Activated T-helper 1 cell treated with anti-CD3 and anti-CD28 coated beads, Interleukin-2, amount 50 U/mL, for 16 hours (primary cell): ENCODE measurements at places on chromosomes 3 and 15.

GRCh38 chr3:16802389-16802788 lies 82.4 kb upstream of the PLCL2 start:
- DNase-seq, result no peak

- DNase-seq, result no peak
These were observed 49.4 kb upstream of the LCTL start for GRCh38 chr15:66614951-66615760.

- no peak for DNase-seq
These were observed 26.9 kb upstream of the MYO1E start for GRCh38 chr15:59399465-59400102.

- DNase-seq, result no peak
These were observed 60.5 kb downstream of the GLDN start for GRCh38 chr15:51401872-51402517.

- no peak for DNase-seq
These were observed 71.5 kb downstream of the RAD18 start for GRCh38 chr3:8891774-8892173.

DNA sequence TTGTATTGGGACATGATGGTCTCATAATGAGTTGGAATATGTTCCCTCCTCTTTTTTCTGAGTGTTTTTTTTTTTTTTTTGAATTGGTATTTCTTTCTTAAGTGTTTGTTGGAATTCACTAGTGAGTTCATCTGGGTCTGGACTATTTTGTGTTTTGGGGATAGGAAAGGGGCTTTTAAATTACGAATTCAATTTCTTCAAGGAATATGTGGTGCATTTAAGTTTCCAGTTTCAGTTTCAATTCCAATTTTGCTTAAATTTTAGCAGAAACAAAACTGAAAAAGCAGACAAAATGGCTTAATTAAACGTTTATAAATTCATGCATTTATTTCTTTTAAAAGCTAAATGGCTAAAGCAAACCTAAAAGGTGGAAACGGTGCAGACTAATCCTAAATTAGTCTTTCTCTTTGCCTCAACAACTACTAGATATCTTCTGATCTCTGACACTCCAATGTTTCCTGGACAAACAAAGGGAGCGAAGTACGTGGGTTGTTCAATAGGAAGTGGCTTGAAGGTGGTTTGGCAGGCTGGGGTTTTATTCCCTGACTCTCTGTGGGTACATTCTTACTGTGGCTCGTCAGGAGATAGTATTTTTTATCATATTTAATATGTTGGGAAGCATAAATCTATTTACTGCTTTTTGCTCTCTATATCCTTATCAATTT lies 50.0 kb upstream of the CORO2B start:
- no peak for DNase-seq

DNA sequence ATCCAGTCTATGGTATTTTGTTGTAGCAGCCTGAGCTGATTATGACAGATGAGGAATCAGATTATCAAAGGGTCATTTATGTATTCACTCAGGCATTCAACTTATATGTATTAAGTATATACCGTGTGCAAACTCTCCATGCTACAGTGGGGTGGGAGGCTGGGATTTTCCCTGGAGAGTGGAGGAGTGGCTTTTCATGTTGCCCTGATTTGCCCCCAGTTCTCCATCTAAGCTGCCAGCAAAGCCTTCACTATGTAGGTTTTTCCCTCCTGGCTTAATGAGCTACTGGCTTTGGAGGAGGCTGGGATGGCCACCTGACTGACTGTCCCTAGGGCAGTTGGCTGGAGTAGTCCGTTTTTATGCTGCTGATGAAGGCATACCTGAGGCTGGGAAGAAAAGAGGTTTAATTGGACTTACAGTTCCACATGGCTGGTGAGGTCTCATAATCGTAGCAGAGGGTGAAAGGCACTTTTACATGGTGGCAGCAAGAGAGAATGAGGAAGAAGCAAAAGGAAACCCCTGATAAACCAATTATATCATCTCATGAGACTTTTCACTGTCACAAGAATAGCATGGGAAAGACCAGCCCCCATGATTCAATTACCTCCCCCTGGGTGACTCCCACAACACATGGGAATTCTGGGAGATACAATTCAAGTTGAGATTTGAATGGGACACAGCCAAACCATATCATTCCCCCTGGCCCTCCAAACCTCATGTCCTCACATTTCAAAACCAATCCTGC lies 253.9 kb downstream of the RPLP1 start:
- DNase-seq, result no peak

DNA sequence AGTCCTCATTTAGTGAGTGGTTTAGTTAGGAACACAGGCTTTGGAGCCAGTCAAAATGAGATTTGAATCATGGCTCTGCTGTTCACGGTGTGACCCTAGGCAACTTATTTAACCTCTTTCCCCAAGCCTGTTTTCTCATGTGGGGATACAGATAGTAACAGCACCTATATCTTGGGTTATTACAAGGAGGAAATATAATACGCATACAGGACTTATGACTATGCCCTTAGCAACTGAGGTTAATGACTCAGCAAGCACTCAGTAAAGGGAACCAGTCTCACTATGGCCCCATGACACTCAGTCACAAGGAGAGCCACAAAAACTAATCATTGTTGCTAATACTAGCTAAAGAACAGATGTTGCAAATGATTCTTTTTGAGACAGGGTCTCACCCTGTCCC lies 45.9 kb downstream of the SUMF1 start:
- DNase-seq, result no peak

DNA sequence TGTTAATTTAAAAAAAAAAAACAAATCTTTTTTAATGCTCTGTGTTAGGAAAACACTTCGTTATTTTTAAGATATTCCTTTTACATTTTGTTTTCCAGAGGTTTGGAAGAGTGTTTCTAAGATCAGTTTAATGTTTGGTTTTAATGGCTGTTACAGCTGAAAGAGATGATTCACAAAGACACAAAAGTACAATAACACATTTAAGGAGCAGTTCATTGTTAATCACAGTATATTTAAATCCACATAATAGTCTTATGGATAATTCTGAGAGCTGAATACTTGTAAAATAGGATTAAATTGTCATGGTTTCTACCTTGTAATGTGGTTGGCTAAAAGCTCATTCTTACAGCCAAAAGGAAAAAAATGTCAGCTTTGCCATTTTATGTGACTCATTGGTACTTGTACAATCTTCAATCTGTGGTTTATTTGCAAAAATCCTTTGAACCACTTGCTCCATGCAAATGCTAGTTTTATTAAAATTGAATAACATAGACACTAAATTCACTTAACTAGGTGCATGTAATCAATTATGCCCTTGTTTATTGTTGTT lies 426.4 kb downstream of the NLGN1 start:
- no peak for DNase-seq

GRCh38 chr3:114553949-114554593 lies 260.2 kb downstream of the TIGIT start:
- no peak for DNase-seq

DNA sequence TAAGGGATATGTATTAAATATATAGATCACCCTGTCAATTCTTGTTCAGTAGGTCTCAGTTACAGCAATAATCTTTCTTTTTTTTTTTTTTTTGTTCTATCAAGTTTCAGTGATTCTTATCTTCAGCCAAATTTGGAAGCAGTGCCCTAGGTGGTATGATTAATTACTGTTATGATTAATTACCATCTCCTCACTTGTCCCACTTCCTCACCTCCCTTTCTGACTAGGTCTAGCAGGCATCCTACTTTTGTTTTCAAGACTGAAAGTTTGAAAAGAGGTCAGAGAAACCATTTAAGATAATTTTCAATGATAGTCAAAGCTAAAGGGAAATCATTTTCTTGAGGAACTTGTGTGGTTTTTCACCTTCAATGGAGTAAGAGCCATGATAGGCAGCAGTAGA lies 144.0 kb upstream of the CNTN4 start:
- no peak for DNase-seq

- no peak for DNase-seq
These were observed 941 bp downstream of the ZBED2 start for GRCh38 chr3:111594205-111594604.

- DNase-seq, result no peak
These were observed 423.2 kb downstream of the EPHB1 start for GRCh38 chr3:135218304-135218703.

GRCh38 chr3:127714125-127714571 lies 41.4 kb downstream of the ABTB1 start:
- DNase-seq, result no peak

- DNase-seq, result no peak
These were observed 6.4 kb downstream of the WDR73 start for GRCh38 chr15:84647726-84648125.

DNA sequence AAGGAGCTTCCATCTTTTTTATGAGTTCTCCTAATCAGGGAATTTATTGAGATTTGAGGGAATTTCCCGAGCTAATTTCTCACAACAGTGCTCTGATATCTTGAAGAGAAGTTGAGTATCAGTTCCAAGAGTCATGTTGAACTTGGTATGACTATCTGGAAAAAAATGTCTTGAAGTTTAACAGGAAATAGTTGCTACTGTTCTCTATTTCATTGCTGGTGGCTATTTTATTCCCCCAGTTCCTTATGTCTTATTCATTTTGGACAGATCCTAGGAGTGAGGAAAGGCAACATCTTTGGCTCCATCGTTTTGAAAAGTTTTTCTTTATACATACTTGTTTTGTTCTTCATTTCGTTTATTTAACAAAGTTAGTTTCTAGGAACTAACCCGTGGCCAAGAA lies 307.8 kb upstream of the AGTR1 start:
- no peak for DNase-seq

- no peak for DNase-seq
These were observed 33.0 kb downstream of the PAQR9 start for GRCh38 chr3:142930463-142930862.

- DNase-seq, result no peak
These were observed 22.7 kb downstream of the GADL1 start for GRCh38 chr3:30871720-30872119.

- DNase-seq, result no peak
These were observed 41.2 kb downstream of the RAB7A start for GRCh38 chr3:128767094-128767750.

GRCh38 chr3:8794247-8794646 lies 24.8 kb upstream of the OXTR start:
- DNase-seq, result no peak

- no peak for DNase-seq
These were observed 23.2 kb downstream of the SHC4 start for GRCh38 chr15:48940508-48940907.

DNA sequence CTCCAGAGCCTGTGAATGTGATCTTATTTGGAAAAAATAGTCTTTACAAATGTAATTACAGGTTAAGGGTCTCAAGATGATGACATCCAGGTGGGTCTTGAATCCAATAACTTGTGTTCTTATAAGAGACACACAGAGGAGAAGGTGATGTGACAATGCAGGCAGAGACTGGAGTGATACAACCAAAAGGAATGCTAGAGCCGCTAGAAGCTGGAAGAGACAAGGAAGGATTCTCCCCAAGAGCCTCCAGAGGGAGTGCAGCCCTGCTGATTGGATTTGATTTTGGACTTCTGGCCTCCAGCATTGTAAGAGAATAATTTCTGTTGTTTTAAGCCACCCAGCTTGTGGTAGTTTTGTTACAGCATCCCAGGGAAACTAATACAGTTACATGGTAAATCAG lies 9.7 kb downstream of the MYH15 start:
- no peak for DNase-seq

GRCh38 chr3:179717219-179717618 lies 64.4 kb downstream of the USP13 start:
- DNase-seq, result no peak

DNA sequence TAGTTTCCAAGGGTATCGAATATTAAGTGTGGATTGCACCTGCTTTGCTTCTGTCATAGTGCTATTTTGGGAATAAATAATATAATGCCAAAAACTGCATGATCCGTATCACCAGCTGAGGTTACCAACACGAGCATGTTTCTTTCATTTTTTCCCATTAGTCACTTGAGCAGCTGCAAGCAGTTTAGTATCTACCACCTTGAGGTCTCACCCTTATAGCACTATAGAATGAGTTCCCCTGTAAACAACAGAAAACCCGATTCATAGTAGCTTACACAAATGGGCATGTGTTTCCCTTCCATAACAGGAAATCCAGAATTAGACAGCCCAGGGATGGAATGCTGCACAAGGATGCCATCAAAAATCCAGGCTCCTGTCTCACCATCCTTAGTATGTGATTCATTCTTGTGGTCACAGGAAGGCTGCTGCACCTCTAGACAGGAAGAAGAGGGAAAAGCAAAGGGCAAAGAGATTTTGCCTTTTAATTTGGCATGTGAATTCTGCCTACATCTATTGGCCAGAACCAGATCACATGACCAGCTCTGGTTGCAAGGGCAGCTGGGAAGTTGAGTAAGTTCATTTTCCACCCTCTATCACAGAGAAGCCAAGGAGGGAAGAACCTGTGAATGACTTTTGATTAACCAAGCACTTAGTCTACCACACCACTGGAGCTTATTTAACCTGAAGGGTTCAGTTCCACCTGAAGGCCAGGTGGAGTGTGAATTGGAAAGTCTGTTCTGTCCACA lies 91.3 kb upstream of the SLC25A36 start:
- no peak for DNase-seq
